Left lung (tissue), 14 donors: ENCODE measurements at places on chromosomes 1 and 21. TPM values are rescaled to one million over a fixed set of nuclear protein-coding genes. Genes with fewer than 3 reads are reported as not detected.

- no peaks in the 10 kb centered on the region for H3K36me3 ChIP-seq
- H3K27ac ChIP-seq: no peak overlapping the region
- peak; percentile 60 for DNase-seq
- H3K4me3 ChIP-seq: no peak overlapping the region
Observed at GRCh38 chr1:205247130-205247921, 19.6 kb downstream of the TMCC2 start.

DNA sequence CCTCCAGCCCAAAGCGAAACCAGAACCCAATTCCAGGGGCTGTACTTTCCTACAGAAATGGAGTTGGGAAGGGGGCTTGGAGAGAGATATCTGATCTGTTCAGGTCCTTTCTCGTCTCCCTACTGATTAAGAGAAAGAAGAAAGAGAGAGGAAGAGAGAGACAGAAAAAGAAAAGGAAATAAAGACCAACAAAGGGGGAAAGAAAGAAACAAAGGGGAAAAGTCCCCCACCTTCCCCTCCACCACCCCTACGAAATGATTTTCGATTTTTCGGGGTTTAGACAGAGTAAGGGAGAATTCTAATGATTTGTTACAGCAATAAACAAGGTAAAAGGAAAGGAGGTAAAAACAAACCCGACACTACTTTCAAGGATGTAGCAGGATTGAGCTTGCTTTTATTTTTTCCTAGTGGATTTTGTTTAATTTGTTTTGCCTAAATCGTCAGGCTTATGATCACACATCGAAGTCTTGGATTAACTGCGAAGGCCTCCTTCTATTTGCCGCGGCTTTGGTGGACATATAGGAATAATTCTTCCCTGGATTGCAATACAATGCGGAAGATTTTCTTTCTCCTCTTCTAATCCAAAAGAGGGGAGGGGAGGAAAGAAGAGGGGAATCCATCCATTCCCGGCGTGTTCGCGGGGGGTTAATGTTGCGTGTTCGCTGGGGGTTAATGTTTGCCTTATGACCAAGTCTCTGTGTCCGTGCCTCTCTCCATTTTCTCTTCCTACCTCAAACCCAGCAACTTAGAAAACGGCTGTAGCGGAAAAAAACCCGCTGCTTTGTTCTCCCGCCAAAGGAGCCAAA, 1.9 kb downstream of the TAL1 start:
- no peaks in the 10 kb centered on the region for H3K4me1 ChIP-seq
- peaks cover 100% of the 10 kb centered on the region for H3K27me3 ChIP-seq
- H3K4me3 ChIP-seq: peak overlapping the region; percentile 18
- no peaks in the 10 kb centered on the region for H3K36me3 ChIP-seq
- H3K27ac ChIP-seq: peak overlapping the region; percentile 70

DNA sequence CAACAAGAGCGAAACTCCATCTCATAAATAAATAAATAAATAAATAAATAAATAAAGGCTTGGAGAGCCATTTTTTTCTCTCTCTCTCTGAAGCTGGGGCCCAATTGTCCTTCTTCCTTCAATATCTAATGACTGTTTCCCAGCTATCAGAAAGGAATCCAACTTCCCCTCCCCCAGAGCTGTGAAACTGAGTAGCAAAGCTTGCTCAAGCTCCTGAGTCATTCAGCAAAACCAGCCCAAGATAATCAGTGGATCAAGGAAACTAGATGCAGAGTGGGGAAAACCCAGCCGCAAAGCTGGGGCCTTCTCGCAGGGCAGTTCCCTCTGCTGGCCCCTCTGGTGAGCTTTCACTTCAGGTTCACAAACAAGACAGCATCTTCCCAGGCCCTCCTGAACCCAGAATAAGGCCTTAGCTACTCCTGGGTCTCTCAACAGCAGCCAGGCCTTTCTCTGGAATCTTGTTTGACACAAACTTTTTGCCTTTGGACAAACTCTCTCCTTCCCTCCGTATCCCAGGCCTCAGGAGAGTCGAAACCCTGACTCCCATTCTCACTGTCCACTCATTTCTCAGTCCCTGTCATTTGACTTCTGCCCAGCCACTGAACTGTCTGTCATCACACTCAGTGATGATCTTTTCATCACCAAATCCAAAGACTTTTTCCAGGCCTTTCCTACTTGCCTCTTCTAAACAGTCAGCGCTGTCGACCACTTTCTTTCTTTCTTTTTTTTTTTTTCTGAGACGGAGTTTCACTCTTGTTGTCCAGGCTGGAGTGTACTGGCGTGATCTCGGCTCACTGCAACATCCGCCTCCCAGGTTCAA, 18.0 kb upstream of the PTP4A2 start:
- peaks cover 79% of the 10 kb centered on the region for H3K4me1 ChIP-seq
- DNase-seq: peak; percentile 89
- H3K27me3 ChIP-seq: no peaks in the 10 kb centered on the region
- no peaks in the 10 kb centered on the region for H3K36me3 ChIP-seq

DNA sequence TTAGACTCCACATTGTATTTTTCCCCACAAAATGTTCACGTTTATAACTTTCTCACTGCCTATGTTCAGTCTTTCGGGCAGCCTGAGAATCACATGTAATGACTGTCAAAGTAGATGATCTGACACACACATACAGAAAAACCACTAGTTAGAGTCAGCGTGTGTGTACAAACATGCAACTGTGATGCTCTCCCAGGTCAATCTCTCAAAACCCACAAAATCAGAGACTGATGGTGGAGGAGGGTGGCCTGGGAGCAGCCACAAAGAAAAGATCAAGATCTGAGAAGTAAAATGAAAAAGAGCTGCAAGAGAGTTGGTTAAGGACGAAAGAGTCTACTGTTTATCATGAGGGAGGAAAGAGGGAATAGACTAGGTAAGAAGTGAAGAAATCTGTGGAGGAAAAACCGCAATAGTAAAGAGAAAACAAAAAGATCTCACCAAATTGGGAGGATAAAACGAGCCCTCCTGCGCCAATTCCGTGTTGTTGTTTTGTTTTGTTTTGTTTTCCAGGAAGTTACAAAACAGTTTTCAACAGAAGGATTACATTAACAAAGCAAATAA, 2.3 kb downstream of the EGLN1 start:
- peaks cover 59% of the 10 kb centered on the region for H3K4me1 ChIP-seq
- DNase-seq: no peak
- H3K4me3 ChIP-seq: peak overlapping the region; percentile 77
- no peaks in the 10 kb centered on the region for H3K27me3 ChIP-seq
- H3K36me3 ChIP-seq: no peaks in the 10 kb centered on the region
- peak overlapping the region; percentile 98 for H3K27ac ChIP-seq

The DLGAP3 gene
- total RNA-seq: 0.12 TPM

DNA sequence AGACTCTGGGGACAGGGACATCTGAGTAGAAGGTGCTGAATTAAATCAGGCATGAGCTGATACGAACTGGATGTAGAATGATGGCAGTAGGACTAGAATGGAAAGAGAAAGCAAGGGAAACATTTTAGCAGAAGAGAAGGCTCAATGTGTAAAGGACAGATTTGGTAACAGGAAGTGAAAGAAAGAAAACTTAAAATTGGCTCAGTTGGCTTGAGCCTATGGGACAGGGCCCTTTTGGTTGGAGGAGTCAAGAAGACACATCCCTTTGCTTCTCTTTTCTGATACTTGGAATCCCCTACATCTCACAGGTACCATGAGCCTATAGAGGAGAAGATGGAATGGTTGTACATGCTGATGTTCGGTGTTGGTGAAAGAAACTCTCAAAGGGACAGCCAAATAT, 300.6 kb upstream of the PLXNA2 start:
- no peaks in the 10 kb centered on the region for H3K27me3 ChIP-seq
- H3K4me3 ChIP-seq: no peak overlapping the region
- DNase-seq: no peak
- H3K4me1 ChIP-seq: no peaks in the 10 kb centered on the region

The PRELP gene
- total RNA-seq: 19.3 TPM

The B4GALT2 gene
- total RNA-seq: 50.1 TPM

The C1orf87 gene
- 2.5 TPM for total RNA-seq

DNA sequence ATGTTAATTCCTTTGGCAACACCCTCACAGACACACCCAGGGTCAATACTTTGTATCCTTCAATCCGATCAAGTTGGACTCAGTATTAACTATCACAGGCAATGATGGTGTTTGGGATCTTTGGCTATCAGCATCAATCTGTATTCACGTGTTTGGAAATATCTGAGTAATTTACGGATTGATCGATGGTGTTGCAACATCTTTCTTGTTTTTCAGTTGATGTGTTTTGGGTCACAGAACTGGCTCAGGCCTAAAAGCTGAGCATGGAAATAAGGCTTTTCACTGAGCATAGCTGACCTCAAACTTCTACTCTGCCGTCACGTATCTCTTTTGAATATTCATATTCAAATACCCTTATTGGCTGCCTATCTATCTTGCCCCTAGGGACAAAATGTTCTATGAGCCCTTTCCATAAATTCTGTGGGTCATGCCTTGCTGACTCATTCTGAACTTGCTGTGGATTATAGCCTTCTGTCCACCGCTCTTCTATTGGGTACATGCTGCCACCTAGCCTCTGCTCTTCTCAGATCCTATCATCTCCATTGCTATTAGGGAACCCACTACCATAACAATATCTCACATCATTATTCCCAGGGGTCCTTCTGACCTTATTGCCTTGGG, 156.0 kb downstream of the PDE4B start:
- H3K4me1 ChIP-seq: no peaks in the 10 kb centered on the region
- no peak overlapping the region for H3K4me3 ChIP-seq
- no peak for DNase-seq
- no peaks in the 10 kb centered on the region for H3K27me3 ChIP-seq
- no peak overlapping the region for H3K27ac ChIP-seq
- H3K36me3 ChIP-seq: no peaks in the 10 kb centered on the region

The FCRL1 gene
- total RNA-seq: 3.4 TPM

The ITGB2 gene
- total RNA-seq: 404 TPM
